Stimulated activated CD4-positive, alpha-beta T cell treated with anti-CD3 and anti-CD28 coated beads, Interleukin-1b, Interleukin-23, amount 100 ng/mL, for 24 hours (primary cell): ENCODE measurements at places on chromosomes 3 and 15.

DNA sequence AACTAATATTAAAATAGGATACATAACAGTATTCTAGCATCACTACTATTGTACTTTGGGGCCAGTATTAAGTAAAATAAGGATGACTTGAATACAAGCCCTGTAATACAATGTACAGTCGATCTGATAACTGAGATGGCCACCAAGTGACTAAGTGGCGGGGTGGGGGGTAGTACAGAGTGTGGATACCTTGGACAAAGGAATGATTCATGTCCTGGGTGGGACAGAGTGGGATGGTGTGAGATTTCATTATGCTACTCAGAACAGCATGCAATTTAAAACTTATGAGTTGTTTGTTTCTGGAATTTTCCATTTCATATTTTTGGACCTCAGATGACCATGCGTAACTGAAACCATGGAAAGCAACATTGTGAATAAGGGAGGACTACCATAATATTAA is 46.0 kb downstream of the SLC7A14 start:
- no peak for DNase-seq

DNA sequence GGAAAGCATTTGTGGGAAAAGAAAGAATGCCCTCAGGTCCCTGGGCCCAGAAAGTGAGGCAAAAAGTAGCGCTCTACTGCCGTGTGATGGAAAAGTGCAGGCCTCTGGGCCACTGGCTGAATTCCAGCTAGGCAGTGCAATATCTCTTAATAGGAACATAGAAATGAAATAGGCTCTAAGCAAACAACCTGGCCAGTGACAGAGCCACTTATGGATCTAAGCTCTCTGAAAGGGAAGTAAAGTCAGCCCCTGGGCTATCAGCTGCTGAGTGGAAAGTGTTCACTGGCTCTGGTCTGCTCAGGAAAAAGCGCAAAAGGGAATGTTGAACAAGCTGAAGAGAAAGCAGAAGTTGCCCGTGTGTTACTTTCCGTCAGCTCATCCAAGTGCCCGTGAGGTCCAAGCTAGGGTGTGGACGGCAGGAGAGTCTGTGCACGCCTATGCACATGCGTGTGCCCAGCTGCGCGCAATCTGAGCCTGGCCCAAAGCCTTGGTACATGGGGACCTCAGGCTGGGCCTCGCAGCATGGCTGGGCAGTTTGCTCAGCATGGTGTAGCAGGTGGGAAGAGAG is 74.0 kb upstream of the RAD18 start:
- no peak for DNase-seq

DNA sequence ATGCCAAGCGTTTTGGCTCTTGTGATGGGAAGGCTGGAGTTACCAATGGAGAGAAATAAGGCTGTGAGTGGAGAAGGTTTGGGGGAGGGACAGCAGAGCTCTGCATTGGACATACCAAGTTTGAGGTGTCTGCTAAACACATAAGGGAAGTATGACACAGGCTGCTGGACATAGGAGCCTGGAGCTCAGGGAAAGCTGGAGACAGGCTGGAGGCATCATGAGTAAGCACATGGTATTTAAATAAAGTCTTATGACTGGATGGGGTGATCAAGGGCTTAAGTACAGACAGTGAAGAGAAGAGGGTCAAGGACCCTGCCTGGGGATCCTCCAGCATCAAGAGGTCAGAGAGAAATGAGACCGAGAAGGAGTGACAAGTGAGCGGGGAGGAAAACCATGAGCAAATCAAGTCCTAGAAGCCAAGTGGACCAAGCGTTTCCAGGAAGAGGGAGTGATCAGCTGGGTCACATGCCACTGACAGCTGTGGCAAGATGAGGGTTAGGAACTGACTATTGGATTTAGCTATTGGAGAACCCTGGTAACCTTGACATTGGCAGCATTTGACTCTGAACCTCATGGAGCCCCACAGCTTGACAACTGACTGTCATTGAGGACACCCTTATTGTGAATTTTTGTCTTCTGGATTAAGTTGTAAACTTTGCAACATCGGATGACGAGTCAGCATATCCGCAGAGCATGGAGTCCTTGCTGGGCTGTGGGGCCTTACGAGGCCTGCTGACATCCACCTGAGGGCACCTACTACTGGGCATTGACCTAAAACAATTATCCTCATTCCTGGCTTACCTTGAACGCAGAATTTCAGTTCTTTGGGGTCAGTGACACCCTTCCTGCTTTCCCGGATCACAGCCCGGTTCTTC is 78.7 kb upstream of the ETV5 start:
- DNase-seq: no peak

GRCh38 chr3:83670416-83670815 is 1288.4 kb upstream of the CADM2 start:
- DNase-seq: no peak

DNA sequence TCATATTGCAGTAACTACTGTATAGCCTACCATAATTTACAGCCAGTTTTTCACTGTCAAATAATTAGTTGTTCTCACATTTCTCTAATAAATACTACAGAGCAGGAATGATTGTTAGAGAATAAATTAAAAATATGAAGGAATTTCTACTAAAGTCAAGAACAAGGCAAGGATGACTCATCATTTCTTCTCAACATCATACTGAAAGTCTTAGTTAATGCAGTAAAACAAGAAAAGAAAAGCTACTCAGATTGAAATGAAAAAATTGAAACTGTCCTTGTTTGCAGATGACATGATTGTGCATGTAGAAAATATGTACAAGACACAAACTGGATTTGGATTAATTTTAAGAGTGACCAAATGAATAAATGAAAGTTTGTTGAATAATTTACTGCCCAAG is 608.2 kb downstream of the NSUN3 start:
- DNase-seq: no peak

DNA sequence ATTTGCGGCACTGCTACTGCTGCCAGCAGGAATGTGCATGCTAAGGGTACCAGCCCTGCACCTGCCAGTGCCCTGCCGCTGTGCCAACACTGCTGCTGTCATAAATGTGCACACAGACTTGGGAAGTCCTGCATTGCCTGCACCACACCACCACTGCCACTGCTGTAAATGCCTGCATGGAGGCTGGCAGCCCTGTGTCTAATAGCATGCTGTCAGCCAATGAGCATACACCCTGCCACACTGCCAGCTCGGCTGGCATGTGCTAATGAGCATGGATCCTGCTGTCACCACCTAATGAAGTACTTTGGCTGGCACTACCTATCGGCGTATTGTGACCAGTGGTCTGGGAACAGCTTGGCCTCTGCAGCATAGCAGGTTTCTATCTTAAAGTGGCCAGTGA is 981.8 kb upstream of the GBE1 start:
- no peak for DNase-seq

- DNase-seq: no peak
These were observed 465.2 kb upstream of the TPRG1 start for GRCh38 chr3:188706599-188706998.

DNA sequence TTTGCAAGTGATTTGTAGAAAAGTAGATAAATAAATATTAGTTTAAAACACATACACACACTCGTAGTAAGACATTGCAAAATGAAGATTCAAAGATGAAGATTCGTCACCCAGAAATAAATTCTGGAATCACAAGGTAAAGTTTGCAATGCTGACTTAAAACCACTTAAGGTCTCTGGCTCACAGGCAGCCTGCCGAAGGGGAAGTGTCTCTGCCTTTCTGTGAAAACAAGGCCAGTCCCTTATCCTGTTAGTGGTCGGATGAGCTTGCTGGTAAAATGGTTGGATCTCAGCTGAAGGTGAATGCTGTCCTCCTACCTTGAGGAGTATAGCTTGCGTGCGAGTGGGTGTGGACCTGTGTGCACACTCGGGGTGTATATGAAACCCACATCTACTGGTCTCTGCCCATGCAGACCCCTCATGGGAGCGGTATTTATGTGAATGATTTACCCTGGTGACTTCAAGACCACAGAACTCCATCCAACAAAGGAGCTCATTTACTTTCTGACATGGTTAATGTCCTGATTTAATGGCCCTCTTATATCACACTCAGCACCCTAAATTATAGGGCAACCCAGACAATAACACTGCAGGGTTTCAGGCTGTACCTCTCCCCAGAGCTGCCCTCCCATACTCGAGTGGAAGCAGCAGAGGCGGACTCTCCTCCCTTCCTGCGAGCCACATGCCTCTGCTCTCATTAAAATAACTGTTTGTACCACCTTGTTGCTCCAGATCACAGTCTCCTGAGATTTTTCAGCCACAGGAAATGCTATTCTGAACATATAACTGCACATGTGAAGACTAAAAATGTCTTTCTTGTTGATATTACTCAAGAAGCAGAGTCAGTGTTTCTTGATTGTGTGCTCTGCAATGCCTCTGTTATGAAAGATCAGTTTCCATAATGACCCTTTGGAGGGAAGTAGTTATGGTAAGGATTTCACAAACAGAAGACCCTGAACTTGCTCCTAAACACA is 45.9 kb upstream of the ALDH1A3 start:
- no peak for DNase-seq

DNA sequence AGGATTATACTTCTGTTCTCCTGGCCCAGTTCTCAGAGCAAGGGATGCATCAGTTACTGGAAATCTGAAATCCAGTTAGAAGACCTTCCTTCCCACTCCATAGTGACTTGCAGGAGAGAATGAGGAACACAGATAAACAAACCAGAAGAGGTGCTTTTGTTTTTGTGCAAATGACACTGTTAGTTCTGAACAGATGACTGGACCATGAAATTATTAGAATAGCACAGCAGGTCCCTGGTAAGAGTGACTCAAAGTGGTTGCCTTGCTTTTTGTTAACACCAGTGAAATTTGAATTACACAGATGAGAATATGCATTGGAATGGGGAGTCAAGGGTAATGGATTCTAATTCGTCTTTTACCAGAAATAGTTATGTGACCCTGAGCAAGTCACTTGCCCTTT is 30.4 kb upstream of the LRIG1 start:
- DNase-seq: no peak

- no peak for DNase-seq
These were observed 1.7 kb downstream of the LRRN1 start for GRCh38 chr3:3800685-3801493.

DNA sequence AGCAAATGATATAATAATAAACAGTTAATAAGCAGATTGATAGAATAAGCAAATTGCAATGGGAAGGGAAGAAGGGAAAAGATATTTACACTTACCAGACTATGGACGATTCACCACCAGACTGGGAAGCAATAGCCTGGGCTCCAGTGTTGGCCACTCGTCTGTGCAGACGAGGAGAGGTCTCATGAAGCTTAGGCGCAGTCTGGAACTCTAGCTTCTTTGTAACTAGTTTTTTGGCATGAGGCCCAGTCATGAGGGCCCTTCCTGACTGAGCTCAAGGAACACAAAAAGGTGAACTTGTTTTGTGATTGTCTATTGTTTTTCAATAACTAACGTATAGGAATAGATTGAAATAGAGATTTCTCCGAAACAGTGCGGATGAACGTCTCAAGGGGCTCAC is 63.3 kb upstream of the GATM start:
- DNase-seq: no peak

GRCh38 chr3:107928084-107928445 is 162.8 kb downstream of the CD47 start:
- DNase-seq: no peak

DNA sequence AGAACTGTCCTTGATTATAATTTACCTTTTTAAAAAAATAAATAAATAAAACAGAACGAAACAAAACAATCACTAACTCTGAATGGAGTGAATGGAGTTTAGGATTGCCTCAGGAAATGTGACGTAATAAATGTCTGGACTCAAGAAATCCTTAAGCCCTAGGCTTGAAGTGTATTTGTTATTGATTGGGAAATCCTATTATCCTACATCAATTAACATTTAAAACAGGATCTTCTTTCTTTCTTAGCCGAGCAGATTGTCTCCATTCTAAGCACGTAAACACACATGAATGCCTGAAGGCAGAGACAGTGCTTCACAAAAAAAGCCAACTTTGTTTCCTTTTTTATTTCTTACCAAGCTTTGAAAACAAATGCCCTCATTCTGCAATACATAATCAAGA is 33.4 kb downstream of the KAT2B start:
- DNase-seq: no peak

GRCh38 chr3:153354641-153355040 is 192.6 kb downstream of the RAP2B start:
- DNase-seq: no peak

GRCh38 chr3:194740859-194741491 is 55.3 kb downstream of the FAM43A start:
- no peak for DNase-seq

GRCh38 chr15:45910671-45911070 is 275.8 kb downstream of the SQOR start:
- no peak for DNase-seq

GRCh38 chr3:59268170-59268569 is 218.3 kb upstream of the CFAP20DC start:
- no peak for DNase-seq

GRCh38 chr3:23826382-23827064 is 20.8 kb downstream of the UBE2E1 start:
- DNase-seq: no peak

GRCh38 chr15:31472636-31473384 is 146.2 kb downstream of the KLF13 start:
- no peak for DNase-seq

DNA sequence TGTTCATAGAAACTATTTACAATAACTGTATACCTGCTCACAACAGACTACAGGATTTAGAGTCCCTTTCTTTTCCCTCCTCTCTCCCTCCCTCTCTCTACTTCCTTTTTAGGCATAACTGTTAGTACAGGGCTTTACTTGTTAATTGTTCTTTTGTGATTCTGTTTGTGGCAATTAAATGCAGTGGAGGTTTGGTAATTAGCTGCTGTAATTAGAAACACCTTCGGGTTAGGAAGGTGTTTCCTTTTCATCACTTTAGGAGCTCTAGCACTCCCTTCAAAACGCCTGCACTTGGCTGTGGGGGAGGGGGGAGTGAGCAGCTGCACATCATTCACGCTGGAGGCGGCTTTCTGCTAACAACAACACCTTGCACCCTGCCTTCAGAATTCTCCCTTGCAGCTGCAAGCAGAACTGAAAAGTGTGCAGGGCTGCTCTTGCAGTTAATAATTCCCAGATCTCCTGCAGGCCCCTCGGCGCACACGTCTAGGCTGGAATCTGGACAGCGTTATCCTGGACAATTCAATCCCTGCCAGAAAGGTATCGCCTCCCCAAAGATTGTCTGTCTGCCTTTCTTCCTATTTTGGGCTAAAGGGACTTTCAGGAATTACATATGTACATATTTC is 242.6 kb upstream of the RGMA start:
- no peak for DNase-seq

GRCh38 chr3:39013289-39013688 is 38.5 kb downstream of the SCN11A start:
- no peak for DNase-seq

DNA sequence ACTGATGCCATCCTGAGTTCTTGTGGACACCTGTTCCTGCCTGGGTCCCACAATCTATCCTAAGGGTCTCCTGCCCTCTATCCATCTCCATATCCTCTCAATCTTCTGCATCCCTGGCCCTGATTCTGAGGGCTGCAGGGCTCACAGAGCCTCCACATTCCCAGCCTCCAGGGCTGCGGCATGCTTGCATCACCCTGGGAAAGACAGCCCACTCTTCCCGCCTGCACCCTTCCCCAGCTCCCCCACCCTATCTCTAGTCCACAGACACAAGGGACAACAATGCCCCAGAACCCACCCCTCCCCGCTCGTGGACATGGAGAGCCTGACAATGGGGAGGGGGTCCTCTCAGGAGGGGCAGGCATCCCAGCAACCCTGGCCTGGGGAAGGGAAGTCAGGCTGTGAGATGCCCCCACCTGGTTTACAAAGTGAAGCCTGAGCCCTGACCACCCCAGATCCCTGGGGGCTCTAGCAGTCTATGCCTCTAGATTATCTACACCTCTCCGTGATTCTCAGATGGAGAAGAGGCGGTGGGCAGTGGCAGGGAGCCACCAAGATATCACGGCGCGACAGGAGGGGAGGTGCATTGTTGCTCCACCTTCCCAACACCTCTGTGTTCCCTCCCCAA is 10.3 kb downstream of the SEMA3G start:
- no peak for DNase-seq

GRCh38 chr3:117272876-117273523 is 563.4 kb downstream of the TUSC7 start:
- no peak for DNase-seq
